ENCODE measurements at places on chromosomes 5 and 9.

- DNase-seq: no peak
Measured at GRCh38 chr5:60687927-60688720, 11.8 kb downstream of the DEPDC1B start.

DNA sequence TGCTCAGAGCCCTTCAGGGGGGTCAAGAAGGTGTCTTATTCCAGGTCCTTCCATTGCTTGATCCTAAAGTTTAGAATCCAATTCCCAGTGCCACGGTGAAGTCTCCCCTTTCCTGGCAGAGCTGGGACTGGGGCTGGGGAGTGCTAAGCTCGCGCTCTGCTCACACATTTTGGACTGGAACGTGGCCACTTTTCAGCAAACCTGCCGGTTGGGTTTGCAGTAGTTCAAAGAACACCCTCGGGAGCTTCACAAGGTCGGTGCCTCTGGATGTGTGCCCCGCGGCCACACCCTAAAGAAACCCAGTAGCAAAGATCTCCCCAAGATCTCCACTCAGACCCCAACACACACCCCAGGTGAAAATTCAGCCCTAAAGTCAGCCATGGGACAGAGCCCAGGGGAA, at the start of gene C9orf152:
C9orf152 (minus strand) TSS at position 129 of the 400 bp plus-strand sequence. CDS start 580 bp downstream, outside the sequence.
- no peak for DNase-seq

DNA sequence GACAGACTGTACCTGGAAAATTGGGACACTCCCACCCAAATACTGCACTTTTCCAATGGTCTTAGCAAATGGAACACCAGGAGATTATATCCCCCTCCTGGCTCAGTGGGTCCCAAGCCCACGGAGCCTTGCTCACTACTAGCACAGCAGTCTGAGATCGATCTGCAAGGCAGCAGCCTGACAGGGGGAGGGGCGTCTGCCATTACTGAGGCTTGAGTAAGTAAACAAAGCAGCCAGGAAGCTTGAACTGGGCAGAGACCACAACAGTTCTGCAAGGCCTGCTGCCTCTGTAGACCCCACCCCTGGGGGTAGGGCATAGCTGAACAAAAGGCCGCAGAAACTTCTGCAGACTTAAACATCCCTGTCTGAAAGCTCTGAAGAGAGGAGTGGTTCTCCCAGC, 260.0 kb upstream of the ST8SIA4 start:
- DNase-seq: no peak

GRCh38 chr9:133714606-133715294, 23.4 kb downstream of the SARDH start:
- no peak for DNase-seq

DNA sequence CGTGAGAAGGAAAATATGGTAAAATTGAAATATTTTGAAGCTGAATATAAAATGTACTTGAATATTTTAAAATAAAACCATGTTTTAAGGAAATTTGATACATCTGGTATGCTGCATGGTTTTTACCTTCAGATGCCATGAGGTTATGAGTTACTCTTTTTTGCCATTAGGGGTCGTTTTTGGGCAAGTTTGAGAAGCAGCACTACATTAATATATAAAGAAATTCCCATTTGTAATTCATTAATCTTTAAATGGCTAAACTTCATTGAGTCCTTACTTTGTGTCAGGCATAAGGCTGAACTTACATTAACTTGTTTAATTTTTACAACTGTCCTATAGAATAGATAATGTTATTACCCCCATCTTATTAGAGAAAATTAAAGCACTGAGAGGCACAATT, 152.3 kb downstream of the KDM4C start:
- no peak for DNase-seq

GRCh38 chr5:20347334-20347733, 359.3 kb upstream of the CDH18 start:
- no peak for DNase-seq

DNA sequence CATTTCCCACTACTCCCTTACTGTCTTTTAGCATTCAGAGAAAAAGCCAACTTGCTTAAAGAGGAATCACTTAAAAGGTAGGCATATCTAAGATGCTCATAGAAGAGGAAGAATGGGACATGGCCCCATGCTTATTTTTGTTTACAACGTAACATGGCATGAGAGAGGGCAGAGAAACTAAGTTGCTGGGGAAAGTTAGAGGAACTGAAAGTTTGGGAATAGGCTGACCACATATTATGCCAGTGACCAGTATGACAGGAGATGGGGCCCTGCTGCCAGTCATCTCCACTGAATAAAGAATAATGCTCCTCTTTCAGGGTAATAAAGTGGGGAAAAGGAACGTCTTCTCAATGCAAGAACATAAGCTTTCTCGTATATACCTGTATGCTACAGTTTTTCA, 1.9 kb downstream of the PLPP6 start:
- DNase-seq: no peak

GRCh38 chr5:81241961-81242648, 9.0 kb downstream of the CKMT2 start:
- no peak for DNase-seq

- peak; percentile 65 for DNase-seq
Measured at GRCh38 chr9:130680836-130681768, 12.5 kb upstream of the EXOSC2 start.

GRCh38 chr5:31434898-31435297, 97.0 kb downstream of the DROSHA start:
- DNase-seq: no peak

DNA sequence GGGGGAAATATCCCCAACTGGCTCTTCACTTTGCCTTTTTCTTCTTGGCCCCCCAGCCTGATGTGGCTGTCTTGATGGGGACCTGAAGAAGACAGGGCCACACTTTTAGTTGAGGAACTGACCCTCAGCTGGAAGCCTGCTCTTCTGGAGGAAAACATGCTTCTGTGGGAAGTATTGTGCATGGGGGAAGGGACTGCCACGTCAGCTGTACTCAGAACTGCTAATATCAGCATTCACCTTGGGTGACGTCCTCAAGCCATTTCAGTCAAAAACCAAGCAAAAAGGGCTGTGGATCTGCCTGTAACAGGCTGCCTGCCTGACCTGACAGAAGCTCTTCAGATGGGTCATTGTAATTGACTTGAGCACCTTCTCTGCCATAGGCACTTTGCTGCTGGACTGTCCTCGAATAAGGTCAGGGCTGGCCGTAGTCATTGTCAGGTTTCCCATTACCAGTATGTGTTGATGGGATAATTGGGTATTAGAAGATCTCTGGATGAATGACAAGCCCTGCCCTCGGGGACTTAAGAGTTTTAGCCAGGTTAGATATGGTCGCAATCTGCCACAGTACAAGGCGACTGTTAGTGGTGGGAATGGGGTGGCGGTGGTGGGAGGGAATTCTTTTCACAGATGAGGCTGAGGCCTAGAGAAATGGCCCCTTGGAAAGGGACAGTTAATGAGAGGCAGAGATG, 10.4 kb downstream of the RAI14 start:
- no peak for DNase-seq

GRCh38 chr5:142684508-142685041, 1.3 kb downstream of the FGF1 start:
- no peak for DNase-seq

- DNase-seq: no peak
Measured at GRCh38 chr9:278651-279050, 64.0 kb downstream of the DOCK8 start.

DNA sequence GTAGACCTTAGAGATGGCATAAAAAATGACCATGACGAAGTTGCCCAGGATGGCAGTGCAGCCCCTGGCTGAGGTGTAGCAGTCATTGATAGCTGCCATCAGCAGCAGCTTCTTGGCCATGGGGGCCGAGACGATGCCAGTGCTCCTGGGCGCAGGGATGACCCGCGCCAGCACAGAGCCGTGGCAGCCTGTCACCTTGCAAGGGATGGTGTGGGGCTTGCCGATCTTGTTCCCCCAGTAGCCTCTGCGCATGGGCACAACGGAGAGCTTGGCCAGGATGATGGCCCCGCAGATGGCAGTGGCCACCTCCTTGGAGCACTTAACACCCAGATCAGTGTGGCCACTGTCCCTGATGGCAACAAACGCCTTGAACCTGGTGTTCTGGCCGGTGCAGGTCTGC, 2.1 kb upstream of the PGGT1B start:
- DNase-seq: no peak

GRCh38 chr5:77791356-77791755, 15.2 kb upstream of the TBCA start:
- no peak for DNase-seq

DNA sequence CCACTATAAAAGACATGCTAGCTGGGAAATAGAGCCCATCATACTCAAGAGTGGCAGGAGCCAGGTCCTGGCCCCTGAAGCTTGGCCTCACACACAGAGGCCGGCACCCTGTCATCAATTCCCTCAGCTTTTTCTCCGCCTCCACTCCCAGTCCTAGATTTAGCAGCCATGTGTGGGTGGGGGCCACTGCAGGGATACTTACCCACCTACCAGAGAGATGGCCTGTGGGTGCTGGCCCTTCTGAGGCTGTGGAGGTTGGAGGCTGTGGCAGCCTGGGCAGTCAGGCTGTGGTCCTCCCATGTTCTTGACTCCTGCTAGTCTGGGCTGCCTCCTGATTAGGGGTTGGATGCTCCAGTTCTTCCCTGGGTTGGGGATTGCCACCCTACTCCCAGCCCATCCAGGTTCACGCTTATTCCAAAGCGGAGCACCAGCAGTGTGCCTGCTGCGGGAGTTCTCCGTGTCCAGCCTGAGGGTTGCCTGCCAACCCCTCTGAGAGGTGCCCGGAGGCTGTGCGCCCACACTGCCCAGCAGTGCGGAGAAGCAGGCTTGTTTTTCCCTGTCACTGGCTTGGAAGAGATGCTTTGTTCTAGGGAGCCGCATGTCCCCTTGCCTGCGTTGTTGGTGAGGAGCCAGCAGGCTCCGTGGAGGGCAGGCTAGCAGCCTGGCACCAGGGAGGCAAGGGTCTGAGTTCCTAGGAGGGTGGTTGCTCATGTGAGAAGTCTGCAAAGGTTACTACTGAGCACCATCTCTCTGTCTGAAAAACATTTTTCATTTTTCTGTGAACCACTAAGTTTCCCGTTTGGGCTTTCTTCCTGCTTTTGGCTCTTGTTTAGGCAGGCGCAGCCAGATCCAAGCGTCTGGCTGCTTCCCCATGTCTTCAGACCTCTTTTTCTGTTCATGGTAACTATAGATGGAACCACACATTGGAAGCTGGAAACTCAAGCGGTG, 7.5 kb downstream of the SLC22A5 start:
- no peak for DNase-seq

- peak; percentile 55 for DNase-seq
Measured at GRCh38 chr9:109574061-109574882, 76.2 kb upstream of the PTPN3 start.

- DNase-seq: no peak
Measured at GRCh38 chr5:149267241-149267973, 4.3 kb upstream of the AFAP1L1 start.

GRCh38 chr5:963310-963672, 45.3 kb upstream of the NKD2 start:
- DNase-seq: no peak

DNA sequence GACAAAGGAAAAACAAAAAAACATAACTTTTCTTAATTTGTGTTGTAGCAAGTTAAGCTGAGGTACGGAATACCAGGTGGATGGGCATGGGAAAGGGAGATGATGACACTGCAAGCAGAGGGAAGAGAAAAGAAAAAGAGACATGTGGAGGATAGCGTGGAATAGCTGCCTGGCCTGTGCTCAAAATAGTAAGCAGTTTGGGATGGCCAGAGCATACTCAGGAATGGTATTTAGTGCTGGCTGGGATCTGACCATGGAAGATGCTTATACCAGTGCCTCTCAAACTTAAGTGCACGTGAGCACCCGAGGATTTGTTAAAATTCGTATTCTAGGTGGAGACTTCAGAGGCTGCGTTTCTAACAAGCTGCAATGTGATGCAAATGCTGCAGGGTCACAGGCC, 41.3 kb downstream of the LNPEP start:
- DNase-seq: no peak

DNA sequence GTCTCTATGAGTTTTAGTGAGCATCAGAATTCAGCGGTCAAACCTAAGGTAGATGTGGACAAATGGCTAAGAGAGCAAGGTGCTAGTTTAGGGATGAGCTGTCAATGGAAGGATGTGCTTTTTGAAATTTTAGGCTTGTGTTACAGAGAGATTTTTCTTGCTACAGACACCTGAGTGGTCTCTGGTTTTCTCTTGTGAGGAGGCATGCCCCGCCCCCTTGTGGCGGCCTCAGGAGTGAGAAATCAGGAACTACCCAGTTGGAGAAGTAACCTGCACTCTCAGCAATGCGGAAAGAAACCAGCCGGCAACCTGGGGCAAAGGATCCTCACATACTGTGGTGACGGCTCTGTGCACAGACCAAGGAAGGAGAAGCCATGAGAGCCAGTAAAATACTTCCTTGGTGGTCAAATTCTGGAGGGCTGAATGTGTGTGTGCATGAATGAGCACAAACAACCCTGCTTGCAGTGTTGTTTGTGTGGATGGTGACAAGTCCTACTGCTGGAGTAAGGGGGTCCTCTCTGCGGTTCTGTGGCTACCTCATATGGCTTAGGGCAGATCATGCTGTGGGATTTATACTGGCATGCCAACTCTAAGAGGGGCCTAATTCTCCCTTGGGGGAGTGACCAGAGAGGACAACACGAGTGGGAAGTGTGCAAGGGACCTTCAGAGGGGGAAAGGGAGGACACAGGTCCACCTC, 16.7 kb upstream of the HSD17B4 start:
- DNase-seq: peak; percentile 3

DNA sequence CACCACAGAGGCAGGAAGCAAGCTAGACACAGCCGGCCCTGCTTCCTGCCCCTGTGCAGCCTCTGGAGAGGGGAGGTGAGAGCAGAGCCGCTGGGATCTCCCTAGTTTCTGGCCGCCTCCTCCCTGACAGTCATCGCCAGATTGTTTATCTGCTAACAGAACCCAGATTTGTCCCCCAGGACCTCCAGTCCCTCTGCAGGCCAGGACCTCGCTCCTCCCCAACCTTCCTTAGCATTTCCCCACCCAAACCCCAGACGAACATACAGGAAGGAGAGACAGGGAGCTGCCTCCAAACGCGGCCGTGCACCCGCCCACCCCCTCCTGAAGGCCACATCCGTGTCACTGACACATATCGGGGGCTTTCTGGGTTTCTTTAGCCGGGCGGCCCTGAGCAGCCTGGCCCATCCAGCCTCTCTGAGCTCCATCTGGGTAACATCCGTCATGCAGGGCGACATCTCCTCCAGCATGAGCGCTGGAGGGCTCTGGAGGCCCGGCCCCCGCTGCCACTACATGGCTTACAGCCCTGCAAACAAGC, 47.5 kb downstream of the DBH start:
- no peak for DNase-seq

DNA sequence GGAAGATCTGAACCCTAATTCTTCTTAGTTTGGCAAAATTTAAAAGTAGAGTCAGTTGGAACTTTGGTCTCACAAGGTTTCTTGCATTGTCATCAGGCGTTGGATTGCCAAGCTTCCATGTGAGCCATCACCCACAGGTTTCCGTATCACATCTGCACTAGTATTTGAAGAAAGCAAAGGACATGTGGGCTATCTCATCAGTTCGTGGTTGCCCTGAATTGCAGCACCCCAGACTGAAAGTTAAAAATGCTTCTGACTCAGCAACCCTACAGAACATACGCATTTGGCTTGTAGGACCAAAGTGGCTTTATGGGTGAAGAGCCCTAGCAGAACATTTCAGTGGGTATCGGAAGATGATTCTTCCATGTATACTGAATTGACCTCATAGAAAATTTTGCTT, 358.0 kb downstream of the ENC1 start:
- DNase-seq: no peak

GRCh38 chr9:21801683-21802417, 586 bp upstream of the MTAP start:
- peak; percentile 43 for DNase-seq

- DNase-seq: no peak
Measured at GRCh38 chr5:138651058-138651766, 76.0 kb upstream of the HSPA9 start.

Data from NCI-H1436 (cell line).